Bronchial epithelial cell (primary cell): ENCODE measurements at places on chromosomes 5 and 9.

GRCh38 chr9:88829276-88829675 lies 162.0 kb upstream of the S1PR3 start:
- peak; percentile 23 for DNase-seq

DNA sequence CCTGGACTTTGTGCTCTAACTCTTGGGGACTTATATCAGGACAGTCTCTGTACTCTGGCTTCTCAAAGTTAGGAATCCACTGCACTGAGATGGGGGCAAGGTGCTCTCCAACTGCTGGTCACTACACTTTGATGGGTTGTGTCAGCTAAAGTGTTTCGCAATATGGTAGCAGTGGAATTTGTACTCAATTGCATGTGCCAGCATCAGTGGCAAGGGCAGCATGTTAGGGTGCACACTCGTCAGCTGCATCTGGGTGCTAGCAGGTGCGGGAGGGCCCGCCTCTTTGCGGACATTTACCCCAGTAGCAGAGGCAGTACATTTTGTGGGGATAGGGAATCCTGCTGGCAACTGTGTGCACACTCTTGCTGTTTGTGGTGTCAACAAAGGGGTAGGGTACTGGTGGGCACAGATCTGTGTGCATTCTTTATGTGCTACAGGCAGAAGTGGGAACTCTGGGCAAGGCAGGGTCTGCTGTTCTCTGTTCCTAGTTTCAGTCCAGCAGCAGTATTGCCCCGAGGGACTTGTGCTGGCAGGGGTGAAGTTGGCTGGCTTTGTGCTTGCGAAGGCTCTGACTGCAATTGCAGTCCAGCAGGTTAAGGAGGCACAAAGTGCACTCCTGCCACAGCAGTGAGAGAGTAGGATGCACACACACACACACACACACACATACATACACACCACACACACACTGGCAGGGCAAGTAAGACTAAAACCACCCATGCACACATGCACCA lies 924.8 kb upstream of the CDH9 start:
- no peak for DNase-seq

- DNase-seq = no peak
These were observed at the start of gene TENT4A for GRCh38 chr5:6713274-6714225. TSS of gene TENT4A (plus strand) at chr5:6713432. CDS start at chr5:6713984, 552 bp downstream.

- no peak for DNase-seq
These were observed 3.0 kb upstream of the RGS14 start for GRCh38 chr5:177354711-177355110.

GRCh38 chr5:60960591-60960990 lies 15.6 kb downstream of the NDUFAF2 start:
- DNase-seq = peak; percentile 21
